Metanephros (tissue), 2 donors: ENCODE measurements at places on chromosomes 1 and 21. TPM values are rescaled to one million over a fixed set of nuclear protein-coding genes. Genes with fewer than 3 reads are reported as not detected.

Gene HPDL
- total RNA-seq, result 5.8 TPM

Gene NUAK2
- total RNA-seq, result 26.0 TPM

Gene SYDE2
- 19.5 TPM for total RNA-seq

Gene NME7
- total RNA-seq, result 27.9 TPM

Gene PLD5
- 1.4 TPM for total RNA-seq

Gene SELENBP1
- 60.4 TPM for total RNA-seq

Gene ITLN1
- 3.2 TPM for total RNA-seq

Gene DDAH1
- 80.4 TPM for total RNA-seq

Gene TNFRSF4
- 3.3 TPM for total RNA-seq

Gene OR2T2
- 0.06 TPM for total RNA-seq

Gene RIPPLY3
- total RNA-seq, result 0.99 TPM

Gene THEM5
- total RNA-seq, result 0.41 TPM

Gene TAL1
- 17.2 TPM for total RNA-seq

Gene WNT2B
- 8.5 TPM for total RNA-seq

Gene HHIPL2
- 0.29 TPM for total RNA-seq

Gene S100A7
- not detected for total RNA-seq

Gene NHLH1
- not detected for total RNA-seq

Gene CD1D
- 5.0 TPM for total RNA-seq

Gene MPZ
- 8.2 TPM for total RNA-seq

Gene TPTE
- not detected for total RNA-seq

Gene FCRL2
- total RNA-seq, result 0.18 TPM

Gene OR2T29
- total RNA-seq, result not detected

Gene MUTYH
- total RNA-seq, result 29.0 TPM

Gene TNFRSF9
- 0.12 TPM for total RNA-seq

Gene EBNA1BP2
- 30.8 TPM for total RNA-seq

Gene CNR2
- total RNA-seq, result 0.12 TPM

Gene AADACL3
- total RNA-seq, result not detected

Gene SNAPIN
- 39.3 TPM for total RNA-seq

Gene IL10
- 1.2 TPM for total RNA-seq

Gene MEX3A
- 29.6 TPM for total RNA-seq

Gene MTOR
- 44.6 TPM for total RNA-seq

Gene SLAMF8
- total RNA-seq, result 0.88 TPM

Gene DNAH14
- total RNA-seq, result 40.9 TPM

Gene WASF2
- total RNA-seq, result 50.9 TPM

Gene SLC44A5
- 8.4 TPM for total RNA-seq

Gene C1orf87
- total RNA-seq, result 0.06 TPM

Gene EFNA4
- 11.8 TPM for total RNA-seq

Gene TTC39A
- 9.6 TPM for total RNA-seq

Gene LRRN2
- total RNA-seq, result 10.2 TPM

Gene SSU72
- 60.6 TPM for total RNA-seq

Gene LRRC7
- total RNA-seq, result 9.9 TPM

Gene NTRK1
- total RNA-seq, result 2.0 TPM
